ENCODE measurements at places on chromosomes 6 and 20. TPM values are rescaled to one million over a fixed set of nuclear protein-coding genes. Genes with fewer than 3 reads are reported as not detected.

GRCh38 chr20:21214431-21214830 lies 88.5 kb downstream of the KIZ start:
- no peak for DNase-seq

- no peak for DNase-seq
These were observed 17.4 kb downstream of the HECA start for GRCh38 chr6:139152088-139152891.

GRCh38 chr6:159790956-159791598 lies 810 bp downstream of the MRPL18 start:
- no peak for DNase-seq

- DNase-seq = no peak
These were observed 114.9 kb upstream of the IFNGR1 start for GRCh38 chr6:137334094-137334493.

GRCh38 chr6:19838442-19839236 lies 1.5 kb downstream of the ID4 start:
- no peak for DNase-seq

- DNase-seq = no peak
These were observed at the start of gene COL19A1 for GRCh38 chr6:69866351-69866769. TSS of gene COL19A1 (plus strand) at chr6:69866556. CDS start at chr6:69879568, 13,012 bp downstream.

DNA sequence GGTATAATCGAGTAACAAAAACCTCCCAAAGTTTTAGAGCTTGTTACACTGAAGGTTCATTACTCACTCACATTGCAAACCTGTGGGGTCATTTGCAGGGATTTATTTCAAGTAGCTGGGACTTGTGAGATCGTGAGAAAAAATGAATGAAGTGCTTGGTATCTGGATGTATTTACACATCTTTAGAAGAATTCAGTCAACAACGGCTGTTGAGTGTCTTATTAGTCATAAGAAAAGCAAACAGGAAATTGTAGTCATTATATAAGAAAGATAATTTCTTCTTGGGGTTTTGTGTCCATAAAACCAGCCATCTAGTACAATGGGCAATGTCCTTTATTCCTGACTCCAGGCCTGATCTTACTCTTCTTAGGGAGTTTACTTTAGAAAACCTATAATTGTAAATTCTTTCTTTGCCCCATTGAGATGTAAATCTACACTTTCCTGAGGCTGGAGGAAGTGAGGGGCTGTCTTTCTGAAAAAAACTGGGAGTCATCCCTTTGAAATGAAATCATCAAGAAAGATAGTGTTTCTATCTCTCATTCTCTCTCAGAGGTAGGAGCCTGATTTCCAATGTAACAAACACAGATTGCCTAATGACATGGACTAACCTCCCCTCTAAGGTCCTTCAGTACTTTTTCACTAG lies 202.5 kb upstream of the ASCC3 start:
- no peak for DNase-seq

The MYO6 gene
- 0.85 TPM for total RNA-seq

DNA sequence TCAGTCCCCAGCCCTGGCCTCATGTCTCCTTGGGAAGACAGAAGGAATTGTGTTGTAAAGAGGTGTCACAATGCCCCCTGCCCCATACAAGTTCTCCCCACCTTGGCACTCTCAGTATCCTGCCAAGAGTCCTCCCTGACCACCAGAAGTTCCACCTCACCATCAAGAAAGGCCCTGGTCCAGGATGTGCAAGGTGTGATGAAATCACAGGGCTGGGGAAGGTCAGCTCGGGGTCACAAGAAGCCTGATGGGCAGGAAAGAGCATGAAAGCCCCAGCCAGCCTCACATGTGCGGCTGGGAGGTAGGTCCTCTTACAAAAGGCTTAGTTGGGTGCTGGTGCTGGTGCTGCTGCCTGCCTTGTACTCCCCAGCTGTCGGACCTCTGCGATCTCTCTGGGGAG lies 12.9 kb upstream of the C6orf132 start:
- no peak for DNase-seq

GRCh38 chr20:51526754-51527153 lies 15.8 kb downstream of the NFATC2 start:
- no peak for DNase-seq

- DNase-seq = peak; percentile 54
These were observed 92.5 kb downstream of the TCP11 start for GRCh38 chr6:35048631-35049083.

DNA sequence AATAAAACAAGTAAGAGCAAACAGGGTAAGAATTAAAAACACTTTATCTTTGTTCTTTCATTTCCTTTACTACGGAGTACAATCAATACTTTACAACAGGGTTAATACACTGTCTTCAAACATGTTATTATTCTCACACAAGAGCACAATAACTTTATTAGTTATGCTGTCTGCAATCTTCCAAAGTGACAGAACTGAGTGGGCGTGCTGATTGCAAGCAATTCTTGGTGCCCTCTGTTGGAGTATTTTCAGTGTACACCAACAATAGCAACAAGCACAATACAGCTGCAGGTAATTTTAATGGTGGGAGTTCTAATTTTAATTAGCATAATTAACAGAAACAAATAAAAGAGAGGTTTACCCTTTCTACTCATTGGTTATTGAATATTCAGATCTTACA lies 33.9 kb upstream of the PTPRK start:
- DNase-seq = no peak

DNA sequence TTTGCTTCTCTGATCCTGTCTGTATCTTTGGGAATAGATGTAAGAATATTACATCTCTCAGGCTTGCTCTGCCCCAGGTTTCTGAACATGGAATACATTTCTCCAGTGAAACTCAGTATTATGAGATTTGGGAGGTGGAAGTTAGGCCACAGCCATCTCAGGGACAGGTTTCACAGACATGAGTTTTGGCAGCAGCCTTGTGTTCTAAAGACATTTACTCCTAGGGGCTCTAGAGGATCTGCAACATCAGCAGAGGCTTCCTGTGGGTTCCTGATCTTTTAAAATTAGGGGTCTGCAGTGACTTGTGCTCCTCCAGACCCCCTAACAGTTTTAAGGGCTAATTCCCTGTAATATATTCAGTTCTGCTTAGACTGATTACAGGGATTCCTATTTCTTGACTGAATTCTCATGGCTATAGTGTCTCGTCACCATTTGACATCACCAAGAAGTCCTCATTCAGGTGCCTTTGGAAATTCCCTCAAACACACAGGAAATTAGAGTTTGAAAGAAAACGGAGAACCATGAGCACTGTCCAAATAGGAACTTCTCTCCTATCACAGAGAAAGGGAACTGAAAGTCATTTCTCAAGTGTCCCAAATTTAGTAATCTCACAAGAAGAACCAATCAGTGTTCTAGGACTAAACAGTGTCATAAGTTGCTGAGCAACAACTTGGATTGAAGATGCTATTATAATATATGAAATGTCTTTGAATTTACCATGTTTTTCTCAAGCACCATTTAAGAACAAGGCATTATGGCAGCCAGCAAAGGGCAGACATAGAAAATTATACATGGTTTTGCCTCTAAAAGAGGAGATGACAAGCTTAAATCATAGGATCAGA lies 2.5 kb upstream of the HLA-DRA start:
- DNase-seq = peak; percentile 64

The SLC22A3 gene
- not detected for total RNA-seq

The SLC26A8 gene
- total RNA-seq = not detected

The HNF4A gene
- not detected for total RNA-seq

GRCh38 chr6:160789263-160790027 lies 87.4 kb downstream of the PLG start:
- DNase-seq = no peak

DNA sequence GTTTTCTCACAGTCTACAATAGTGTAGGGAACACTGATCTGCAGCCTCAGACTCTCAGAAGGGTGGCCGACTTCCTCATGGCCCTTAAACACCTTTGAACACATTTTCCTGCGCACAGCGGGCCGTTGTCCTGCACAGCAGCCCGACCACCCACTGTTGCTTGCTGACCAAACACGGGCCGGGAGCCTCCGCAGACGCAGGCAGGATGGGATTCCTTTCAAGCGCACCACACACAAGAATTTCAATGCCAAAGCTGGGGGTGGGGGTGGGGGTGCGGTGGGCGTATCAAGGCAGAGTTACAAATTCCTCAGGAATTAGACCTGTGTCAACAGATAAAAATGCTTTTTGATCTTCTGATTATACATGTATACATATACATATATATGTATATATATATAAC lies 74.5 kb downstream of the HUS1B start:
- no peak for DNase-seq

- no peak for DNase-seq
These were observed at the start of gene TAAR1 for GRCh38 chr6:132659082-132659481. TSS of gene TAAR1 (minus strand) at chr6:132659182. CDS start at chr6:132646003, 13,179 bp downstream.
